ENCODE measurements at places on chromosomes 6 and 20.
A peak's percentile ranks its signal among the peaks of the same experiment; 100 is the strongest.

DNA sequence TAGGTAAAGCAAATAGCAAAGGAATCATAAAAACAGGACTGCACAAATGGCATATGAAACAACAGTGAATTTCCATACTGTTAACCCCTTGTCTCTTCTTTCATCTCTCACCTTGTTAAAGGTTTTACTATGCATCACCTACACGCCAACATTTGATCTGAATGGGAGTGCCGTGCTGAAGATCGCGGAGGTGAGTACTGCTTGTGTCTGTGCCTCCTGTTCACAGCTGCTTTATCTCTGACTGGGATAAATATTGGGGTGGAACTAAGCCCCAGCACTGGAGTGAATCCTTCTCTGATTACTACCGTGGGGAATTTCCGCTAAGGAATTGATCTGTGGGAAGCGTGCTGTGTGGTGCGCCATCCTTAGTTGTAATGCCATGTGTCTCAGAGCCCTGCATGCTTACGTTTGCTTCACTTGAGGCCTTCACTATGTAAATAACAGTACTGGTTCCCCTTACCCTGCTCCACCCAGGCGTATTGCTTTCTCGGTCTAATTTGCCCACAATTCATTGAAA, 11.4 kb upstream of the PBOV1 start:
- no peak for DNase-seq

GRCh38 chr20:57807401-57808263, 97.8 kb upstream of the PMEPA1 start:
- DNase-seq, result no peak

- no peak for DNase-seq
Observed at GRCh38 chr6:141077355-141078333, 1055.1 kb upstream of the GJE1 start.

DNA sequence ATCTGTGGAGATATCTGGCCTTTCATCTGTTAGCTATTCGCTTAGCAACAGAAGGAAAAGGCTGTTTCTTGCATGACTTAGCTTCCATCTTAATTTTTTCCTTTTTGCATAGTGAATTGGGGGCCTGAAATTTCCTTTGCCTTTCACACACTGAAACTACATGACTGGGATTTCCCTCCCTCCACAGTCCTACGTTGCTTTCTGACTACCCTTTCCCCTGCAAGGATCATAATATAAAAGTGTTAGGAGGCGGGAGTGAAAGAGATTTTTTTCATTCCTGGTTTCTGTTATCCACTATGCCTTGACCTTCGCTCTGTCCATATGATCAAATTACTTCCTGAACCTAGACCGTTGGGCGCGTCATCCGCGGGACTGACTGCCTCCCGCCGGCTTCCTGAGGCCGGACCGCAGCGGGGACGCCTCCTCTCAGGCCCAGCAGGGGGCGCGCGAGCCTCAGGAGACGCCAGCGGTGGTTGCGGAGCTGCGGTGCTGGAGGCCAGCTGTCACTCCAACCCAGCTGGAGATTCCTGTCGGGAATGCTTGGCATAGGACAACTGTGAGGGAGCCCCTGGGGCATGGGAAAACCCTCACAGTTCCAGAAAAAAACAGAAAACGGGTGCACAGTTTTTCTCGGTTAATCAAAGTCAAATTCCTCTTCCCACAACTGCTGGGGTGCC, 55.6 kb downstream of the MEP1A start:
- peak; percentile 93 for DNase-seq

DNA sequence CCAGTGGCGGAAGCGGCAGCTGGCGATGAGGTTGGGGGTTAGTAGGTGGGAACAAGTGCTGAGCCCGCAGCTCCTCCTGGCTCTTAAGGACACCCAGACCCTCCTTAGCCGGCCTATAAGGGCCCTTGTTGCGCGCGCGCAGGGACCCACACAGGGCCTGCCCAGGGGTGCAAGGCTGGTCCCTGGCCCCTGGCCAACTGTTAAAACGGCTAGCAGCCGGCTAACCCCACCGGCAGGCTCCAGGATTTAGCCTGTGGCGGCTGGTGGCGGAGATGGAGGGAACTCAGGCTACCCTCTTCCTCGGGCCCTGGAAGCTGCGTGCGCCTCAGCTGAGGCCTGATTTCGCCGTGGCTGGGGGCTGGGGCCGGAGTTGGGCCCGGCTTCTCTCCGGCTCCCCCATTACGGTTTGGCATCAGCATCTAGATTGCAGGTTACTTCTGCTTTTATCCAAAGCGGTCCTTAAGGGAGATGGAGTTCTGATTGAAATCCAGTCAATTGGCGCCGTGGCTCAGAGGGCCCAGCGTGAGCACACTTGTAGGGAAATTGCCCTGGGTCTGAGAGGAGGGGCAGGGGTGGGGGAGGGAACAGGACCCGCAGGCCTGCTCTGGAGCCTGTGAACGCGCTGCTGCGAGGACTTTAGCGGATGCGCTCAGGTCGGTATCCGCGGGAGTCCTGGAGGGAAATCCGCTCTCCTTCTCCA, 36.9 kb upstream of the CCDC167 start:
- no peak for DNase-seq

GRCh38 chr20:25341716-25342680, 48.6 kb downstream of the ABHD12 start:
- DNase-seq, result no peak

GRCh38 chr6:31452859-31453258, 45.1 kb upstream of the MICB start:
- no peak for DNase-seq

DNA sequence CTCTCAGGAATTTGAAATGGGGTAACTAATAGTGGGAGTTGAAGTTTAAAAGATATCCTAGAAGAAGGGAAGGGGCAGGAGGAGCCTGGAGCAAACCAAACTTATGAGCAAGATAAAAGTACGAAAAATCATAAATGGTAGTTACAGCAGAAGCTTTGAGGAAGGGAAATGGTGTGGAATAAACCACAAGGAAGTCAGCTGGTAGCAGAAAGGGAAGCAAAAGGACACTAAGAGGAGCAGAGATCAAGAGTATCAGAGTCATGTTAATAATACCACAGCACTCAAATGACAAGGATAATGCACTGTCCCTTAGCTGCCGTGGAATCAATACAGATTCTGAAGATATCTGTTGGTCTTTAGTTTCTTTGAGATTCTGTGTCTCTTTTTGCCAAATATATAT, 44.9 kb upstream of the CCDC28A start:
- DNase-seq, result no peak

DNA sequence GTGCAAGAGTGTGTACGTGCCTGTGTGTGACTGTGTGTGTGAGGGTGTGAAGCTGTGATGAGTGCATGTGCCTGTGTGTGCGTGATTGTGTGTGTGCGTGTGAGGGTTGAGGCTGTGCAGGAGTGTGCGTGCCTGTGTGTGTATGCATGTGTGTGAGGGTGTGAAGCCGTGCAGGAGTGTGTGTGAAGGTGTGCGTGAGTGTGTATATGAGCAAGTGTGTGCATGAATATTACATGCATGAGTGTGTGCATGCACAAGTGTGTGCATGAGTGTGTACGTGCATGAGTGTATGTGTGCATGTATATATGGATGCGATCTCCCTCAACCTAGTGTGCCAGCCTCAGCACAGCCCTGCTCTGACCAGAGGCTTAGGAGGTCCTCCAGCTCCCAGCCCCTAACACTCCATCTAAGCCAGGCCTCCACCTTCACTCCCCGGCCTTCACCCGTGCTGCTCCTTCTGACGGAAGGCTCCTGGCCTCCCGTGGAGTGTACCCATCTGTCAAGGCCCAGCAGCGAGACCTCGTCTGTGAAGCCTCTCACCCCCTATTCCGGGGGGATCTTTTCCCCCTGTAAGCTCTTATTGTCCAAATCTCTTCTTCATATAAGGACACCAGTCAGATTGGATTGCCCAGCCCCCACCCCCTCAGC, 19.9 kb upstream of the PHACTR3 start:
- no peak for DNase-seq

DNA sequence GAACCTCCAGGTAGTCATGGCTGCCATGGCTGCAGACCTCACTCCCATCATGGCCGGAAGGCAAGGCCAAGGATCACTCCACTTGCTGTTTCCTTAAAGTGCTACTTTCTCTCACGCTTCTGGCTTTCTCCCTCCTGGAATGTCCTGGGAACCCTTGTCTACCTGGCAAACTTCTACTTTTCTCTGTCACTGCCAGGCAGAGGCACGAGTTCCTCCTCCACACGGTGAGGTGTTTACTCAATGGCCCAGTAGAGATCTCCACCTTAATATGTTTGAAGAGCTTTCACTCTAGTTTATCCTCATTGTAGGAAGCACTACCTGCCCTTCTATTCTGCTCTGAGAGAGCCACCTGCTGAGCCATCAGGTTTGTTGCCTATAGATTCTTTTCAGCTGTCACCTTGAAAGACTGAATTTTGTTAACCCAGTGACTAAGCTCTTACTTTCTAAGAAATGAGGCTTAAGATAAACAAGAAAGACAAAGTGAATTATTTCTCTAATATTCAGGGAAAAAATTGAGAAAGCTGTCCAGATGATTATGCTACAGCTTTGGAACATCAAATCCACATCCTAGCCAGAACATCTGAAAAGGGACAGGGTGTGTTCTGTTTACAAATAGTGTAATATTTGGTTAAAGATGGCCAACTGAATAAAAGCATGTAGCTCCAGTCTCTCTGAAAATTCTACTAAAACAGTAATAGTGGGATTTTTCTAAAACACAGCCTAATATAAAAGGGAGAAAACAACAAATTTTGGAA, 54.9 kb downstream of the PLAGL1 start:
- DNase-seq, result peak; percentile 50

GRCh38 chr6:22146931-22147701, 149.7 kb downstream of the PRL start:
- DNase-seq, result no peak

- peak; percentile 55 for DNase-seq
Observed at GRCh38 chr20:21100578-21101452, 5.3 kb downstream of the LINC00237 start.

- DNase-seq, result no peak
Observed at GRCh38 chr6:20409427-20409971, 7.8 kb downstream of the E2F3 start.

GRCh38 chr6:52077961-52078625, 9.3 kb downstream of the PKHD1 start:
- DNase-seq, result no peak

DNA sequence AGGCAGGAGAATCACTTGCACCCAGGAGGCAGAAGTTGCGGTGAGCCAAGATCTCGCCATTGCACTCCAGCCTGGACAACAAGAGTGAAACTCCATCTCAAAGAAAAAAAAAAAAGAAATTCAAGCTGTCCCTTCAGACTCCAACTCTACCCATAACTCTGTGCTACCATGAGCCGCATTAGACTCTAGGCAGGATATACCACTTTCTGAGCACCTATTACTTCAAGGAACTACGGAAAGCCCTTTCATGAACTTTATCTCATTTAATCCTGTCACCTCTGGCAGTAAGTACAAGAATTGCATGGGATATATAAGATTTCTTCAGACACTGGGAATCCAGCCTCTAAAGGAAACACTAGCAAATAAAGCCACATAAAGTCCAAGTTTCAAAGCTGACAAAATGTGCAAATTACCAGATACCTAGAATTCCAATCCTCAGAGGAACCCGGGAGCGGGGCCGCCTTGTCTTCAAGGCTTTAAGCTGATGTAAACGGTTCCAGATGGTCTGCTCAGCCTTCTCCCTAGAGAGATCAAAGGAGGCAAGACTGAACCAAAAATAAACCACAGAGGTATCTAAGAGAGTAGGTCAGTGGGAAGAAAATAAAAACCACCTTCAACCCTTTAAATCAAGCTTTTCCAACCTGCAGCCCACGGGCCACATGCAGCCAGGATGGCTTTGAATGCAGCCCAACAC, 9.4 kb downstream of the CDK5RAP1 start:
- no peak for DNase-seq

GRCh38 chr6:89999154-89999553, 104.9 kb downstream of the GJA10 start:
- DNase-seq, result no peak

DNA sequence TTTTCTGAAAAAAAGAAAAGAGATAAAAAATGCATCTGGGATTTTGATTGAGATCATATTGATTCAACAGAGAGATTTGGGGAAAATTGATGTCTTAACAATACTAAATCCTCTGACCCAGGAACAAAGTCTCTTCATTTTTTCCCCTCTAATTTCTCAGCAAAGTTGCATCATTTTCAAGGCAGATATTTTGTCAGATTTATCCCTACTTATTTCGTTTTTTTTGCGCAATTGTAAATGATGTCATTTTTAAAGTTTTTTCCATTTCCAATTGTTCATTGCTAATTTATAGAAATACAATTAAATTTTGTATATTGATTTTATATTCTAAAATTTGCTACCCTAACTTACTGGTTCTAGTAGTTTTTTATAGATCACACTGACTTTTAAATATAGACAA, 97.7 kb upstream of the TMEM170B start:
- DNase-seq, result no peak

DNA sequence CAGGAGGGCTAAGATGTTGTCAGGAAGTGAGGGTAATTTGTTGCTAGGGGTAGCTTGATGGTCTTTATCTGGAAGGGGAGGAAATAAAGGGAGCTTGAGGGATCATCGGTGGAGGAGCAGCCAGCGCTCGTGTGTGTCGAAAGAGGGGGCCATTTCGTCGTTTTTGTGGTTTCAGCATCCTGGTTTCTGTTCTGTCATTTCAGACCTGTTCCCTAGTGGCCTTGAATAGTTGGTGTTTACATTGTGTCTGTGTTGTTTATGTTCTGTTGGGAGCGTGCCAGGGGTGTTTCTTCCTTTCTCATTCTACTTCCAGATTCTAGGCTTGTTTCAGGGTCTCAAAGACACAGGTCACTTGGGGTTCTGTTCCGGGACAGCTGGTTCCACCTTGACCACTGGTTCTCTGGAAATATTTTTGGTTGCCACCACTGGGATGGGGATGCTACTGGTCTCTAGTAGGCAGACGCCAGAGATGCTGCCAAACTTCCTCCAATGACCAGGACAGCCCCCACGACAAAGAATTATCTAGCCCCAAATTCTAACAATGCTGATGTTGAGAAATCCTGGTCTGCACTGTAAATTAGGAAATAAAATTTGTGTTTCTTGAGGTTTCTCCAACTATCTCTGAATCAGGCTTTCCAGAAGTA, 113.9 kb upstream of the NAA20 start:
- DNase-seq, result peak; percentile 62

GRCh38 chr6:36221674-36222073, 25.1 kb downstream of the BRPF3 start:
- DNase-seq, result no peak

GRCh38 chr6:167330750-167331149, 5.9 kb downstream of the TTLL2 start:
- DNase-seq, result no peak

DNA sequence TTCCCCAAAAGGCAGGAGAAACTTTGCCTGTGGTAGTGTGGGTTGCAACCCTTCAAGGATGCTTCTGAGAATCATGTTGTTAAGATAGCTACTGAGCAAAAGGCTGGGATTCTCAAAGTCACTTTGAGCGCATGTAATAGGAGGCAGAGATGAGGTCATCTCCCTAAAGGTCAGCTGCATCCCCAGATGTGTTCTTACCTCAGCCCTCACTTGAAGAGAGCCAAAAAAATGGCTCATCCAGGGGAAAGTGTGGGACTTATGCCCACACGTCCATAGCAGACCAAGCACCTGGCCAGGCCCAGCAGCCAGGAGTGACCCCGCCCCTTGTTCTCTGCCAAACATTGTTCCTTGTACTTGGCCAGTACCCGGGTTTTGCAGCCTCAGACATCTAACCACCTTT, 187.0 kb upstream of the BMP2 start:
- no peak for DNase-seq

Measured in lower lobe of right lung (tissue), 2 donors.